HEK293T (cell line): ENCODE measurements at places on chromosomes 1 and 21.

DNA sequence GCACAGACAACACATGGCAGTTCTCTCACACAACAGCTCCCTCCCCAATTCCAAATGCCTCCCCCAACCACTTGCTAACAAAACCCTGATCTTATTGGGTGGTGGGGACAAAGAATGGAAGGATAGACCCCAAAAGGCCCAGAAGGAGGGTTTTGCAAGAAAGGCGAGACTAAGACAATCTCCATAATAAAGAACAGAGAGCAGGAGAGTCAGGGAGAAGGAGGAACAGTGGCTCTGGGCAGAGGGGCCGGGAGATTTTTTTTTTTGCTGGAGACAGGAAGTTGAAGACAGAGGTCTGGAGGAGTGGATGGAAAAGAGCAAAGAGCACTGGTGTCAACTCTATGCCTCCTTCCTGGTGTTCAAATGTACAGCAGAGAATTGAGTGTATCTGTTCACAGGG lies 6.5 kb upstream of the C1QA start:
- DNase-seq, result no peak

GRCh38 chr1:36735939-36736730 lies 253.4 kb upstream of the CSF3R start:
- no peak for DNase-seq

- no peak for DNase-seq
Observed at GRCh38 chr1:234914606-234915290, 213.9 kb downstream of the TOMM20 start.

DNA sequence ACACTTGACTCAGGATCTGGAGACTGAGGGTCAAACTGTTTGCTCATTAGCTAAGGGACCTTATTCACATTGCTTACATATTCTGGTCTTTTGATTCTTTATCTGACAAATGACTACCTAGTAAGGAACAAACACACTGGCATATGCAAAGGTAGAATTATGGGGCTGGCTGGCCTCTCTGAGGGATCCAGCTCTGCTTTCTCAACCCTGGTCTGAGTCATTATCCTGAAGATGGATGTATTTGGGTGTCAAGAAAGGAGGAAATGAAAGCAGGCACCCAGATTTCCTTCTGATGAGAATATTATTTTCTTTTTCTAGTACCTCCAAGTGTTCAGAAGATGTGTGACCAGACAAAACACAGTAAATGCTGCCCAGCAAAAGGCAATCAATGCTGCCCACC lies 6.0 kb downstream of the SMCP start:
- no peak for DNase-seq

DNA sequence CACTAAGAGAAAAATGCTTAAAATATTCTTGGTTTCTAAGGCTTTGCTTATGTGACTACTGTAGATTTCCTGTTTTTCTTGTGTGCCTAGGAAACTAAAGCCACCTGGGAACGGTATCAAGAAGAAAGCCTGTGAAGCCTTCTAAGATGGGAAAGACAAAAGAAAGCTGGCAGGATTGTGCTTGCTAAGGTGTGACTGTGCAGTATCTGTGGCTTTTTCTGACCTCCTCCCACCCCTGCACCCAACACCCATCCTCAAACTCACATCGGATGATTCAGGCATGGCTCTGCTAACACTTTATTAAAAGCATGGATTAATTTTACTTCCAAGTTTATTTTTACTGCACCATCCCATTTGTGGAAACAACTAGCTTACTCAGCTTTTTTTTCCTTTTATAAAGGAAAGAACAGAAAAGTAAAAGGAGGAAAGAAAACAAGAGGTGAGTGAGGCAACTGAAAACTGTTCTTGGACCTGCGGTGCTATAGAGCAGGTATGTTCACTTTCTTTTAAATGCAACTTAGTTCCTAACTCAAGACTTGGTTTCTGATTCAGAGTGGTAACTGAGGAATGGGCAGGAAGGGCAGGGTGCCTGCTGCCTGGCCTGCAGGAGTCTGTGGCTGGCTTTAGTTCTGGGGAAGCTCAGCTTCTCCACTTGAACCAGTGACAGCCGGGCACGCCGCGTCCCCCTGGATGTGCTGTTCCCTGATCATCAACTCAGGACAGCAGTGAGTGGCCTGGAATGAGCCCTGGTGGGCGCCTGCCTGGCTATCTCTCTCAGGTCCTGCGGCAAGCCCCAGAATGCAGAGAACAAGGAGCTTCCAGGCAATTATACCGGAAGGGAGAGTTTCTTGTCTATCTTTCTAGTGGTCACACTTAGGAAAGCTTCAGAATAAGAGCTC lies at the start of gene GBP6:
TSS of gene GBP6 (plus strand) at position 422 of the 899 bp plus-strand sequence. CDS start 4,493 bp downstream, outside the sequence.
- no peak for DNase-seq

GRCh38 chr1:14083706-14084105 lies 383.7 kb downstream of the PRDM2 start:
- DNase-seq, result no peak

DNA sequence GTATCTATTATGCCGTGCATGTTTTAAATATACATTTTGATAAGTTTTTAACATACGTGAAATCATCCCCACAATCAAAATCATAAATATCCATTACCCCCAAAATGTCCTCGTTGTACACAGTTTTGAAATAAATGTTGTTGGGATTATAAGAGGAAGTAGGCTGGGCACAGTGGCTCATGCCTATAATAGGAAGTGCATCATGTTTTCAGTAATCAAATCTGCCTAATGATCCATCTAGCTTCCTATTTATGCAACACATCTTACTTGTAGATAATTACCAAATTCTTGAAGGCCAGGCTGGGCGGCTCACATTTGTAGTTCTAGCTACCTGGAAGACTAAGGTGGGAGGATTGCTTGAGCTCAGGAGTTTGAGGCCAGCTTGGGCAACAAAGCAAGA lies 15.0 kb upstream of the IFNGR2 start:
- DNase-seq, result no peak

DNA sequence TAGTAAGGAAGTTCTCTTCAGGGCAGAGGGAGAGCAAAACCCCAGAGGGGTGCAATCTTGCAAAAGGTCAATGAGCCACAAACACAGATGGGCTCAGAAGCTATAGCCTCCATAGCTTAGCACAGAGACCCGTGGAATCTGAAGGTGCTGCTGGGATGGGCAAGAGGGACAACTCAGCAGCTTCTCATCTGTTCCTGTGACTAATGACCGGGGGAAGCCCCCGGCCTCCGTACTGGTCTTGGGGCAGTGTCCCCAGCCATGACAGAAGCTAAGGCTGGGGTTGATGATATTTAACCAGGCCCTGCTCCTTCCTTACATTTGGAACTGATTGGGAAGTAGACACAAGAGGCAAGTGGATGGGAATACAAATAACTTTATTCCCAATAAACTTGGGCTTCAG lies 19.1 kb downstream of the EXOC8 start:
- DNase-seq, result no peak

DNA sequence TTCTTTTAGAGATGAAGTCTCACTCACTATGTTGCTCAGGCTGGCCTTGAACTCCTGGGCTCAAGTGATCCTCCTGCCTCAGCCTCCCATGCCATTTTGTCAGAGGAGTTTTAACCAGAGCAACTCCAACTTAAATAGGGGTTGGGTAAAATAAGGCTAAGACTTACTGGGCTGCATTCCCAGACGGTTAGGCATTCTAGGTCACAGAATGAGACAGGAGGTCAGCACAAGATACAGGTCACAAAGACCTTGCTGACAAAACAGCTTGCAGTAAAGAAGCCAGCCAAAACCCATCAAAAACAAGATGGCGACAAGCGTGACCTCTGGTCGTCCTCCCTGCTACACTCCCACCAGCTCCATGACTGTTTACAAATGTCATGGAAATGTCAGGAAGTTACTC lies 5.7 kb upstream of the DNAH14 start:
- DNase-seq, result no peak

- no peak for DNase-seq
Observed at GRCh38 chr1:168643152-168643551, 66.7 kb downstream of the XCL1 start.

DNA sequence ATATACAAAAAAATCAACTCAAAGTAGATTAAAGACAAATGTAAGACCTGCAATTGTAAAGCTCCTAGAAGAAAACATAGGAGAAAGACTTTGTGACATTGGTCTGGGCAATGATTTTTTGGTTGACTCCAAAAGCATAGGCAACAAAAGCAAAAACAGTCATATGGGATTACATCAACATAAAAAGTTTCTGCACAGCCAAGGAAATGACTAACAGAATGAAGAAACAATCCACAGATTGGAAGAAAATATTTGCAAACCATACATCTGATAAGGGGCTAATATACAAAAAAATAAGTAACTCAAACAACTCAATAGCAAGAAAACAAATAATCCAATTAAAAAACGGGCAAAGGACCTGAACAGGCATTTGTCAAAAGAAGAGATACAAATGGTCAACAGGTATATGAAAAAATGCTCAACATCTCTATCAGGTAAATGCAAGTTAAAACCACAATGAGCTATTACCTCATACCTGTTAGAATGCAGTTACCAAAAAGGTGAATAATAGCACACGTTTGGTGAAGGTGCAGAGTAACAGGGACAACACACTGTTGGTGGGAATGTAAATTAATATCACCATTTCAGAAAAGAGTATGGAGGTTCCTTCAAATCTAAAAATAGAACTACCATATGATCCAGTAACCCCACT lies 173.7 kb upstream of the COA6 start:
- DNase-seq, result no peak

DNA sequence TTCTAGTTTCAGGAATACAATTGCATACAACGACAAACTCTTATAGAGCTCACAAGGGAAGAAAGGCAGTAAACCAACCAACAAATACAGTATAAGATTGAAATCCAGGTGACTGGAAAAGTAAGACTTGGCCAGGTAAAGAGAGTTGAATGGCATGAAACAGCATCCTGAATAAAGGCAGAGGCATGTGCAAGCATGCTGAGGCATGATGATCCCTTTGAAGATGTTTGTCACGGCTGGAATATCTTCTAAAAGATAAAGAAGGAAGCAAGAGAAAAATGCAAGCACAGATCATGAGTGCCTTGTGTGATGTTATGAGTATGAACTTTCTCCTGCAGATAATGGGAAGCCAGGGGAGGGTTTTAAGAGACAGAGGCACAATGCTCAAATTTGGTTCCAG lies 83.3 kb upstream of the SPATA6 start:
- DNase-seq, result no peak

DNA sequence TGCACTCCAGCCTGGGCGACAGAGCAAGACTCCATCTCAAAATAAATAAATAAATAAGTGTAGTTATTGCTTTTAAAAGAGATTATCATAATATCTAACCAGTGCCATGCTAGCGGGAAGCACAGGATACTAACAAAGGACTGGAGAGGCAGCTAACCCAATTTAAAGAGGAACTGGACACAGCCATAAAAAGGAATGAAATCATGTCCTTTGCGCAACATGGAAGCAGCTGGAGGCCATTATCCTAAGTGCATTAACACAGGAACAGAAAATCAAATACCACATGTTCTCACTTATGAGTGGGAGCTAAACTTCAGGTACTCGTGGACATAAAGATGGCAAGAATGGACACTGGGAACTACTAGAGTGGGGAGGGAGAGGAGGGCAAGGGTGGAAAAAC lies 54.9 kb downstream of the TM2D1 start:
- DNase-seq, result no peak

GRCh38 chr1:169488157-169488556 lies 2.4 kb upstream of the SLC19A2 start:
- DNase-seq, result no peak

DNA sequence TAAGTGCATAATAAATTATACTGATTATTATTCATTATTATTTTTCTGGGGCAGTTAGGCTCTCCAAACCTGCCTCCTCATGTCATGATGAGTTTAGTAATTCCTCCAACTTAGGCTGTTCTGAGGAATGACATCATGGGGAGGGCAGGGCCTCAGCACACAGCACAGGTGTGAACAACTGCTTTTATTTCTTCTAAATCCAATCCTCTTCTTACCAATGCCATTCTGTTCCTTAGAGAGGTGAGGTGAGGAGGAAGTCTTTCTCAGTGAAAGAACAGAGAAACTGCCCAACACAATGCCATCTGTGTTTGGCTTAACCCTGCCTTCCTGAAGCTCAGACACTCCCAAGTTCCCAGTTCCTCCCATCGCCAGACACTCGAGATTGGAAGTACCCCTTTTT lies 45.4 kb upstream of the WASF2 start:
- DNase-seq, result no peak

DNA sequence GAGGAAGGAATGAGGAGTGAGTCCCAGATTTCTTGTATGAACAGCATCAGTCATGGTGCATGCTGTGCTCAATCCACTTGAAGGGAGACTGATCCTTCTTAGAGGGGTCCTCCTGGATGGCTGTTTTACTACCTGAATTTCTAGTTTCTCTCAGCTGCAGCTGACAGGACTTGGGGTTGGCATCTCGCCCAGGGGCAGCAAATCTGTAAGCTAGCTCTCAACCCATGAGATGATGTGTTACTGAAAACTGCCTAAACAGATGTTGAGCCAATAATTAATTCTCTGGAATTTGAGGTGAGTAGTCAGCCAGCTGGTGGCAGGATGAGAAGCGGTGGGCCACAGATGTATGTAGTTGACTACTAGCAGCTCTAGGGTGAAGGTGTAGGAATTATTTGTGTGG lies 19.6 kb downstream of the BACH1 start:
- DNase-seq, result no peak

DNA sequence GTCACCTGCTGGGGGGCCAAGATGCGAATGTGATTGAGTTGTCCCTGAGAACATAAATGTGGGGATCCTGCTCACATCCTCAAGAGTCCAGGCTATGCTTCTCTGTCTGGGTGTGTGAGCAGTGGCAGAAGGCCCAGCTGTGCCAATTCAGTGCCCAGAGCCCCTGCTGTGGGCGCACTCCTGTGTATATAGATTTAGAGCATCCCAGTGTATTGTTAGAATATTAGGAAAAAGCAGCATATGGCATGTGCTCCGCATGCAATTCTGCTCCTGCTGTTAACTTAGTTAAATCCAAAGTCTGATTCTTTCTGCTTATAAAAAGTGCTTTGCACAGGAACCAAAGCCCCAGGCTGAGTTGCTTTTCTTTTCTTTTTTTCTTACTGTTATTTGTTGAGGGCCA lies 37.8 kb downstream of the FAM78B start:
- no peak for DNase-seq

GRCh38 chr1:103110701-103111100 lies 2.4 kb upstream of the COL11A1 start:
- no peak for DNase-seq

DNA sequence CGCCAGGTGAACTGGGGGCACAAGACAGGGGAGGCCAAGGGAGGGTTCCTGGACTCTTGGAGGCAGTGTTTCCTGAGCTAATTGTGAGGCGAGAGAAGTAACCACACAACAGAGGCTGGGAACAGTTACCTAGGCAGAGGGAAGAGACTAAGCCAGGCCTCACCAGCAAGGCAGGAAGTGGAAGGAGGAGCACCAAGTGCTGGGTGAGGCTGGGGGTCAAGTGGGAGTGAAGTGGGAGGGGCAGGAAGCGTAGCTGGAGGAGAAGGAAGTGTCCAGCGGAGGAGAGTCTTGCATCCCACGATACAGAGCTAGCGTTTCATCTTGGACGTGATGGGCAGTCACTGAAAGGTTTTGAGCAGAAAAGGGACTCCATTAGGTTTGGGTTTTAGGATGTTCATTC lies 48.3 kb upstream of the CAPZB start:
- DNase-seq, result no peak

DNA sequence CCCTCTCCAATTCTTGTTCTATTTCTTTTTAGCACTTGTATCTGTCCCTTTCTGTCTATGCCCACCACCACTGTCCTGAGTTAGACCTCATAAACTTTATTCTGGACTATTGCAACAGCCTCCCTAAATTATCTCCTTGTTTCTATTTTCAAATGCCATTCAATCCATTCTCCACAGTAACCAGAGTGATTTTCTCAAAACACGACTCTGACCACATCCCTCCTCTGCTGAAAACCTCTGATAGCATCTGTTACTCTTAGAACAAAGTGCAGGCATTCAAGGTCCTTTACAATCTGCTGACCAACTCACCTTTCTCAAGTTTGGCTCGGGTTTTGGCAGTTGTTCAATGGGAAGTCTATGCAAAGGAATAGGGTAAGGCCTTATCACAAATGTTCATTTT lies 22.8 kb upstream of the GPX7 start:
- no peak for DNase-seq
